ENCODE measurements at places on chromosomes 5 and 9.

DNA sequence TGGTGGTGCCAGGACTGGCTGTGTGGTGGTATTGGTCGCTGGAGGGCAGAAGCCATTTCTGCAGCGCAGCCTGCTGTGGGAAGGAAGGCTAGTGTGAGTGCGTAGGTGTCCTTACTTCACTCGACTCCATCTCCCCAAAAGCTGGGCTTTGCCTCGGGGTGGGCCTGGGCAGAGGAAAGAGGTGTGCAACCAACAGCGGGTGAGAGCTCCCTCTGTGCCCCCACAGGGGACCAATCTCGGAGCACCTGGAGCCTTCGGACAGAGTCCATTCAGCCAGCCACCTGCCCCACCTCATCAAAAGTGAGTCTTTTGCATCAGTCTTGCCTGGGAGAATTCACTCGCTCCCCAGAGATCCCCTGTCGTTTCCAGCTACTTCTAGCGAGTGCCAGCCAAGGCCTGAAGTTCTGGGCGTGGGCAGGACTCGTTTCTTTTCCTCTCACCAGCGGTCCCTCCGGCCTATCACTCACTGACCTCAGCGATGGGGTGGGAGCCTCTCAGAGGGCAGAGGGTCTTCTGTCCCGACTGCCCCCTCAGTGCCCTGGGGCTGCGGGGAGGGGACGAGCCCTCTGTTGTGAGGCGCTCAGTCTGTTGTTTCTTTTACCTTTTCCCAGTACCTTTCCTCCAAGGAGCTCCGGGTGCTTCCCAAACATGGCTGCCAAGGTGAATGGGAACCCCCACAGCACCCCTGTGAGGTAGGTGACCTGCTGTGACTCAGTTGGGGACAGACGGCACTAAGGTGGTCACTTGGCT lies 32.9 kb upstream of the PRDM12 start:
- DNase-seq: no peak

- DNase-seq: no peak
Measured at GRCh38 chr5:109652096-109652495, 37.6 kb upstream of the MAN2A1 start.

DNA sequence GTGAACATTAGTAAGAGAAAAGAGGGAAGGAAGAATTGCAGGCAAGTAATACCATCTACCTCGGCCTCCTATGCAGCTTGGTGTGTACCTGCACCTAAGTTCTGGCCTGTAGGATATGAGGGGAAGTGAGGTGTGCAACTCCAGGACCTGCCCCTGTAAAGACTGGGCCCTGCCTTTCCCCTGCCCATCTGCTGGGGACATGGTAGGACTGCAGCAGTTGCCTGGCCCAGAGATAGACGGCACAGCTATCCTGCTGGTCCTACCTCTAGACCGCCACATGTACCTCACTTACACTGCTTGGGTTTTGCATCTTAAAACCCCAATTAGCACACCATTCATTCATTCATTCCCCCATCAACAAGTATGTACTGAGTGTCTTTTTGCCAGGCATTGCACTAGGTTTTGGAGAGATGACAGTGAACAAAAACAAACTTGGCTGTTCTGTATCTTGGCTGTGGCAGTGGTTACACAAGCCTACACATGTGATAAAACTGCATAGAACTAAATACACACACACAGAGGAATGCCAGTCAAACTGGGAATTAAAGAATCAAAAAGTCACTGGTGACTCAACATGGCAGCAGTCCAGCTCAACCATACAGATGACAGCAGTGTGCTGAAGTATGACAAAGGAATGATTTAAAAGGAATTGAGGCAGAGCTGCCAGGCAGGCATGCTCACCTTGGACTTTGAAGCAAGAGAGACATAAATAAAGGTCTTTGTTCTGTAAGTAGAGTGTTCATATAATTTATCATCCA lies 23.3 kb upstream of the MGAT1 start:
- no peak for DNase-seq

DNA sequence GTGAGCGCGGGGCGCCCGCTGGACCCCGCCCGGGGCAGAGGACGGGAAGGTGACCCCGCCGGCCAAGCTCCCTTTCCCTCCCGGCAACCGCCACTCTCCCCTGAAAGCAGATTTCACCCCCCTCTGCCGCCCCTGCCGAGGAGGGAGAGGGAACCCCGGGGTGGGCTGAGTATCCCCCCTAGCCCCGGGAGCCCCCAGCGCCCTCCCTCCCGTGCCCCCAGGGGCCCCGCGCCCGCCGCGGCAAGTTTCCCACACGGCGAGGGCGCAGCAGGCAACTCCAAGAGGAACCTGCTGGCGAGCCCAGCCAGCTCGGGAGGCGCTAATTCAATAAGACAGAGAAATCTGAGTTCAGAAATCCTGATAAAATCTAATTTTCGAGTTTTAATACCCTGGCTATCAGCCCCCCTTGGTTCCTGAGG lies 1.6 kb downstream of the NTNG2 start:
- DNase-seq: no peak

- no peak for DNase-seq
Measured at GRCh38 chr5:153636670-153637451, 146.4 kb downstream of the GRIA1 start.

DNA sequence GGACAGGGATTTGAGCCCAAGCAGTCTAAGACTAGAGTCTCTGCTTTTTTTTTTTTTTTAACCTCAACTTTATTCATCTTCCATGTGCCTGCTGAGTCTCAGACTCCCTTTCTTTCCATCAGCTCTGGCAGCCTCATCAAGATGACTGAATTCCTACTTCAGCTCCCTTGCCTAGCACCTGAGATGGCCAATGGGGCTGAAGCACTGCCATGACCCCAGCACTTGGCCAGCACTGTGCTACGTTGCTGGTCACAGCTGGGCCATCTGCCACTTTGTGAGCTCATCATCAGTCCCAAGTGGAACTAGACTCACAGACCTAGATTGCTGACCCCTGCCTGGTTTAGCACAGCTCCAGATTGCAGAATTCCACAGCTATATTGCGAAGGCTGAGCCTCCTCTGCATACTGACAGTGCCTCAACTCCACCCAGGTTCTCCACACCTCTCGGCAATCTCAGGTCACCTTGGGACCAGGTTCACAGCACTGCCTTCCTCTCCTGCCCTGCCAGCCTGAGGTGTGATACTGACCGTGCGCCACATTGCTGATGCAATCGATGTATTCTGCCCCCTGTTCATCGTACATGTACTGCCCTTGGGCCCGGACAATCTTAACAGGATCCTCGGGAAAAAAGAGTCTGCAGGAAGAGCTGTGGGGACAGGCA lies 1.6 kb downstream of the PHYKPL start:
- no peak for DNase-seq

- DNase-seq: no peak
Measured at GRCh38 chr5:91848453-91848852, 465.3 kb upstream of the ARRDC3 start.

DNA sequence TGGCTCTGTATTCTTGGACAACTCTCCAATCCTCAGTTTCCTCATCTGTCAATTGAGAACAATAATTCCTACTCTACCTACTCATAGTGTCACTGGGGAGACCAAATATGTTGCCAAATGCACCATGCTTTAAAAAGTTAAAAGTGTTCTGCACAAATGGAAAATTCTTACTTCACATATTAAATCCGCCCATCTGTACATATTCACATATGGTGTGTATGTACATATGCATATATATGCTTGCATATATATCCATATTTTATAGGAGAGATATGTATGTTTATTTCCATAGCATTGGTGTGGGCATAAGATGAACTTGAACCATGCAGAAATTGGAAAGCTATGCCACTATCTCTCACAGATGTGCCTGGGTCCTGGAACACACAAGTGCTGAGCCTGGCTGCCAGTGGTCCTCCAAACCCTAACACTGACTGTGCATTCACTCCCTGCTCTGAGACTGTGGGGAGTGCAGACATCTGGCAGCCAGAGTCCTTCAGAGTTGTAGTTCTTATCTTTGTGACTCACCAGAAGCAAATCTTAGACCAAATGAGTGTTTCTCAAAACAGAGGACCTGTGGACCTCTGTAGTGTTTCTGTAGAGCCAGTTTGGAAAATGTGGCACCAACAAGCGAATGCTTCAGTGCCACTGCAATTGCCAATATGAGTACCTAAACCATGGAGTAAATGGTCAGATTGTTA lies 168.7 kb downstream of the GRIA1 start:
- DNase-seq: no peak

DNA sequence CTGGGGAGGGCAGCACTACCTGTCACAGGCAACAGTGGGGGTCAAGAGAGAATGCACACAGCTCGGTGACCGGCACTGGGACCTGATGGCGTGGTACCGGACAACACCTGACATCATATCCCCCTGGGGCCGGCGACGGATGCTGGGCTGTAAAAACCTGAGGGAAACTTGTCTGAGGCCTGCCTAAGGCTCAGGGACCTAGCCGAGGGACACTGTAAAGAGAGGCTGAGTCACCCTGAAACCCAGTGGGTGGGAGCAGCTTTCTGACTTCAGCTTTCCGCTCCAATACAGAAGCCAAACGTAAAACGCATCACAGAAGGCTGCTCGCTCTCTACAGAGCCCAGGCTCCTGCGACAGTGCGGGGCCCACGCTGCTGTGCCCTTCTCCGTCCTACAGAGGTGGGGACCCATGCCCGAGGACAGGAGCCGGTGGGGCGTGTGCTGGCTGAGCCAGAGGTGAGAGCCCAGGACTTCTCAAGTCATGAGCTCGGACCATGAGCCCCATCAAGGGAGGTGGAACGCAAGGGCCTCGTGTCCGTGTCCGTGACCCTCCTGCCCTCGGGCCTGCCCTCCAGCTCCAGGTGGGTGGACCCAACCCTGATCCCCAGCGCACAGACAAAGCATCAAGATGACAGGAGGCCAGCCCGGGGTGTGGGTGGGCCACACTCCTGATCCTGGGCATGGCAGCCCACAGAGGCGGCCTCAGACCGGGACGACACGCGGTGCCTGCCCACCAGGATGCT lies 5.3 kb downstream of the RALGDS start:
- DNase-seq: no peak

DNA sequence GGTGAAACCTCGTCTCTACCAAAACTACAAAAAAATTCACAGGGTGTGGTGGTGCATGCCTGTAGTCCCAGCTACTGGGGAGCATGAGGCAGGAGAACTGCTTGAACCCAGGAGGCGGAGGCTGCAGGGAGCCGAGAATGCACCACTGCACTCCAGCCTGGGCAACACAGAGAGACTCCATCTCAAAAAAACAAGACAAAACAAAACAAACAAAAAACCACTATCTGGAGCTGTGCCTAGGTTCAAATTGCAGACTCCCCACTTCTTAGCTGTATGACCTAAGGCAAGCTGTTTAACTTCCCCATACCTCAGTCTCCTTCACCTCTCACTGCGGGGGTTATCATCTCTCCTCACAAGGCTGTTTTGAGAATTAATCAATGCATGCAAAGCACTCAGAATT lies 68.0 kb downstream of the MAPKAP1 start:
- no peak for DNase-seq

DNA sequence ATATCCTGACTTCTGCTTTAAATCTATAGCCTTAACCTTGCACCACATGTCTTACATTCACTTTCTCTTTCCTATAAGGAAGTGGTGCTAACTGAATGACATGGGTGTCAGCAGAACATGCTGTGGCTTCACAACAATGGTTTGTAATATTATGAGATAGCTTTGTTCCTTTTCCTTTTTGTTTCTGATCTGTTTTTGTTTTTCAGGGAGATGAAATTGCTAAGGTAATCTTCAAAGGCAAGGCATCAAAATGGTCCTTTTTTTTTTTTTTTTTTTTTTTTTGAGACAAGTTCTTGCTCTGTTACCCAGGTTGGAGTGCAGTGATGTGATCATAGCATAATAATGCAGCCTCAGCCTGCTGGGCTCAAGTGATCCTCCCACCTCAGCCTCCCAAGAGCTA lies 53.6 kb upstream of the RANBP6 start:
- no peak for DNase-seq

GRCh38 chr5:144183254-144183889 lies 12.7 kb downstream of the KCTD16 start:
- no peak for DNase-seq

GRCh38 chr5:130289132-130290088 lies 385.1 kb downstream of the CHSY3 start:
- DNase-seq: no peak

DNA sequence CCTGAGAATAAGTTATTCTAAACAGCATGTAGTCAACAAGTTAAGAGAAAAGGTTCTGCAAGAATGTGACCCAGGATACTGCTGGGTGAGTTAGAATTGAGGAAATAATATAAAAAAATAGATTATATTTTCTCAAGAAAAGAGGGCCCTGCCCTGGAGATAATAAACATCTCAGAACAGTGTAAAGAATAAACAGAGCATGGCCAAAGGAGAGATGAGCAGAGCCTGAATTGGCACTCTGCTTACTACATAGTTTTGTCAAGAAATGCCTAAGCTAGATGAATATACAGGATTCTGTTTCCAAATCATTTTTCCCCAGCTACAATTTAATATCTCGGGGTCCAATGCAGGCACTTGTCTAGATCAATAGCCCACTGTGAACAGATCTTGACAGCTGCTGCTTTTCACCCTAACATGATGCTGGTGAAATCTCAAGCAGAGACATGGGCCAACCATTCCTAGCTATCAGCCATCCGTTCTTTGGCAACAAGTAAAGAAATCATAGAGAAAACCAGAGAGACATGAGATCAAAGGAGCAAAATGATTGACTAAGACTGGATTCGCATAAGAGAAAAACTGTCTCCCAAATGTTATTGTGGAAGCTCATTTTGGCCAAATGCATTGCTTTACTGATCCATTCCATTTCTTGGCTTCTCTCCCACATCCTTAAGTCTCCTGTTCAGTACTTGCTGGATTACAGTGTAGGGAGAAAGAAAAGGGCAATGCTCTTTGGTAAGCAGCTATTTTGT lies 173.2 kb downstream of the PRELID2 start:
- DNase-seq: no peak

GRCh38 chr9:127555840-127556820 lies 55.9 kb upstream of the STXBP1 start:
- DNase-seq: no peak

- no peak for DNase-seq
Measured at GRCh38 chr9:126504977-126505455, 108.7 kb upstream of the LMX1B start.

DNA sequence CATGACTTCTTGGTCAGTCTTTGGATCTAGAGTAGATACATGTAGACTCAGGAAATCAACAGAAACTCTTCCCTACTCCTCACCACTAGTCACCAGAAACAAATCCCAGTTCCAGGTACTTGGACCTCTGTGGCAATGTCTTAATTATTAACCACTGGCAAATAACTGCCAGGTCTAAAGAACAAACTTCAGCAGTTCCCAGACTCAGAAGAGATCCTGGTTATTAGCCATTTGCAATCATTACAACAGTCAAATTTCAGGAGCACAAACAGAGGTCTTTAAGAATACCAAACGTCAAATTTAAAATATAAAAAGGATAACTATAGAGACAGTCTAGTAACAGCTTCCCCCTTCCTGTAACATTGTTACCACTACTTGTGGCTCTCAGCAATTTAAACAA lies 10.2 kb downstream of the DIAPH1 start:
- no peak for DNase-seq

DNA sequence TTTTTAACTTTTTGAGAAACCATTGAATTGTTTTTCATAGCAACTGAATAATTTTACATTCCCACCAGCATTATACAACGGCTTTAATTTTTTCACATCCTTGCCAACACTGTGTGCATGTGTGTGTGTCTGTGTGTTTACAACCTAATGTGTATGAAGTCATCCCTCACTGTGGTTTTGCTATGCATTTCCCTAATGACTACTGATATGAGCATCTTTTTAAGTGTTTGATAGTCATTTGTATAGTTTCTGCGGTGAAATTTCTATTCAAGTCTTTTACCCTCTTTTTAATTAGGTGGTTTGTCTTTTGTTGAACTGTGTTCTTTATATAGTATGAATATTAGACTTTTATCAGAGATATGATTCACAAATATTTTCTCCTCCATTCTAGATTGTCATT lies 263.1 kb upstream of the COX7C start:
- DNase-seq: no peak

All from iPS DF 19.7 (cell line).